ENCODE measurements at places on chromosomes 11 and 22. TPM values are rescaled to one million over a fixed set of nuclear protein-coding genes. Genes with fewer than 3 reads are reported as not detected.

DNA sequence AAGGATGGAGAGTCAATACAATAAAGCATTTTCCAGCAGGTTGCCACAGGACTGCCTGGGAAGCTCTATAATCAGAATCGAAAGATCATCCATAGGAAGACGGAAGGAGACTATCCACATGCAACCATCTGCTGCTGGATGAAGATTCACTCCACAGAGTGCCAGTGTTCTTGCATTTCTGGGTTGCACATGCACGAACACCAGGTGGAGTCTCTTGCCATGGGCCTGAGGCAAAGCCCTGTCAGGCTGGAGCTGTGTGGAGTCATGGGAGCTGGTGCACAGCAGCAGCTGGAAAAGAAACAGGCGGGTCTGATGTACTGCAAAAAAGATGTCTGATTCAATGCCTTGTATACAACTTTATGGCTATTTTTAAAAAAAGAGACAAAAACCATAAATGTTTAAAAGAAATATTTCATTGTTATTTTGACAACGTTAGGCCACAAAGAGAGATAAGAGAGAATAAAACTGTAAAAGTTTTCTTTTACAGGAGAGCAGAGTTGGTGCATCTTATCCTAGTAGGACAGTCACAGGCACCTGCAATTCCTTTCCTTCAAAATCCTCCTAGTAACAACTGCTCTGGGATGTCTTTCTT is 12.9 kb upstream of the FAT3 start:
- no peak for DNase-seq

GRCh38 chr11:1569251-1569780 is 2.8 kb downstream of the DUSP8 start:
- DNase-seq: no peak

The HTR3A gene
- total RNA-seq: not detected

The TRIM51 gene
- total RNA-seq: not detected

DNA sequence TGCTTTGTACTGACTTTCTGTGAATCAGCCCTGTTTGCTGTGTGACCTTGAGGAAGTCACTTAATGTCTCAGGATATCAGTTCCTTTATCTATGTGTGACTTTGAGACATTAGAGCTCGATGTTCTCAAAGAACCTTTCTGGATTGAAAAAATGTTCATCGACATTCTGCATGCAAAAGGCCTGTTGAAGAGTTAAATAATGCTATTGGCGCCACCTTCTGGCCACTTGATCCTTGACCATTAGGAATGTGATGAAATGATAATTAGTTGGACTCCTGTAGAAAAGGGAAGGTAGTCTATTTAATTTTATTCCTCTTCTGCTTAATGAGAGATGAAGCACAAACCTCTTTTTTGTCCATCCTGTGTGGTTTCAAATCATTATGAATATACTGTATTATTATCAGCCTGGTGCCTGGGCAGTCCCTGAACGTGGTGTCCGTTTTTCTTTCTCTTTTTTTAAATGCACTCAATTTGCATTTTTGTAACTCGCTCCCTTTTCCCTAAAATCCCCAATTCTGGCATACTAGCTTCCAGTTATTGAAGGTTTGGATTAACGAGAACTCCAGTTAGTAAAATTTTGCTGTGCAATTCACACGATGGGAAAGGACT is 20.7 kb downstream of the ELF5 start:
- peak; percentile 57 for DNase-seq

The C22orf42 gene
- not detected for total RNA-seq

- DNase-seq: peak; percentile 26
Measured at GRCh38 chr11:74672956-74673692, 58.1 kb downstream of the CHRDL2 start.

The HPX gene
- total RNA-seq: not detected

DNA sequence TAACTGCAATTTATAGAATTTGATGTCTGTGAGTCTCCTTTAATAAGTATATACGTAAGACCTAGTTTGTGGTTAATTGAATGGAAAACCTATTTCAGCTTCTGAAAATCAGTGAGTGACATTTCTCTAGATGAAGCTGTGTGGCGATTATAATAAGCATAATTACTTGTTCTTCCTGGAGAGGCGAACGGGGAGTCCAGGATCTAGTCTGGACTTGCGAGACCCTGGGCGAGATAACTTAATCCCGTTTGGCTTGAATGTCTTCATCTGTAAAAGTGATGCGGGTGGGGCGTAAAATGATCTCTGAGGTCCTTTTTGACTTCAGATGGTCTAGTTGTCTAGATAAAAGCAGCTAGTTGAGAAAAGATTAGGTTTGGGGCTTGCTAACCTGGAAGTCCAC is 1.1 kb downstream of the PRRG4 start:
- DNase-seq: no peak

- no peak for DNase-seq
Measured at GRCh38 chr11:107623183-107623582, 32.2 kb downstream of the ELMOD1 start.

DNA sequence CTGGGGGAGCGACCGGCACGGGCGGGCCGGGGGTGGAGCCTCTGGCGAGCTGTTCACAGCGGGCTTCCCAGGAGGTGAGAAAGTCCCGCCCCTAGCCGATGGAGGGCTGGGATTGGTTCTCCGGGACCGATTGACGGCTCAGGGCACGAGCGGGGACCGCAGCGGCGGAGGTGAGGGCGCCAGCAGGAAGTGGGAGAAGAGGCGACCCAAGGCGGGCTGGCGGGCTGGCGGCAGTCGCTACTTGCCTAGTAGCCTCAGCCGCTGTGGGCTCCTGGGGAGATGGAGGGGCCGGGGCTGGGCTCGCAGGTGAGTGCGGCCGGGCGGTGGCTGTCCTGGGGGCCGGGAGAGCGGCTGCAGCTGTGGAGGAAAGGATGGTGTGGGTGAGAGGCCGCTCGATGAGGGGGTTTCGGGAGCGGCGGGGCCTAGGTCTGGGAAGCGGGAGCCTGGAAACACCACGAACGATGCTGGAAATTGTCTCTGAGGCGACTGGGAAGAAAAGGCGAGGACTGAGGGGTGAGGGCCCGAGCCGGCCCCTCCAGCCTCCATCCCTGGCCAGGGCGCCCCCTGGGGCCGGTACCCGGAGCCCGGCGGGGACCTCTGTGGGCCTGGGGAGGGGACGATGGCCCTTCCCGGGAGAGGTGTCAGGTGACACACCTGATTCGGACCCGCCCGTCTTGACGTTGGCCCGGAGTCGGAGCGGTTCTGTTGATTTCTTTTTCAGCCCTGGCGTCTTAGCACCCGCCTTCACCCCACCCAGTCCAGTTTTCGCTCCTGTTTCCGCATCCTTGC is at the start of gene ZDHHC13:
ZDHHC13 (plus strand) TSS at position 198 of the 789 bp plus-strand sequence; CDS start at position 280, 82 bp downstream.
- DNase-seq: peak; percentile 97

DNA sequence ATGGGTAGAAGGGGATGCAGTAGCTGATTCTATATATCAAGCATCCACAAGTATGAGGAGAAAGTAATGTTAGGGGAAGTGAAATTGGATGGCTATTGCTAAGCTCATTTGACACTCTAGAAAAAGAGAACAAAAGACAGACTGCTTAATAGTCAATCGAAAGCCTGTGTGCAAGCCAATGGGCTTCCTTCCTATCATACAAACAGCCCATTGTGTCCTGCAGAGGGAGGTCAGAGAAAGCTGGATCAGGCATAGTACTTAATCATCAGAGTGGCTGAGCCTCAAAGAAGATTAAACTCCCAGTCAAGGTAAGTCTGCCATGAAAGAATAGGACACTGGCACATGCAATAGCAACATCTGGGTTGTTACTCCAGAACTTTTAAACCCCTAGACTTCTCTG is 50.9 kb upstream of the PGR start:
- DNase-seq: no peak

DNA sequence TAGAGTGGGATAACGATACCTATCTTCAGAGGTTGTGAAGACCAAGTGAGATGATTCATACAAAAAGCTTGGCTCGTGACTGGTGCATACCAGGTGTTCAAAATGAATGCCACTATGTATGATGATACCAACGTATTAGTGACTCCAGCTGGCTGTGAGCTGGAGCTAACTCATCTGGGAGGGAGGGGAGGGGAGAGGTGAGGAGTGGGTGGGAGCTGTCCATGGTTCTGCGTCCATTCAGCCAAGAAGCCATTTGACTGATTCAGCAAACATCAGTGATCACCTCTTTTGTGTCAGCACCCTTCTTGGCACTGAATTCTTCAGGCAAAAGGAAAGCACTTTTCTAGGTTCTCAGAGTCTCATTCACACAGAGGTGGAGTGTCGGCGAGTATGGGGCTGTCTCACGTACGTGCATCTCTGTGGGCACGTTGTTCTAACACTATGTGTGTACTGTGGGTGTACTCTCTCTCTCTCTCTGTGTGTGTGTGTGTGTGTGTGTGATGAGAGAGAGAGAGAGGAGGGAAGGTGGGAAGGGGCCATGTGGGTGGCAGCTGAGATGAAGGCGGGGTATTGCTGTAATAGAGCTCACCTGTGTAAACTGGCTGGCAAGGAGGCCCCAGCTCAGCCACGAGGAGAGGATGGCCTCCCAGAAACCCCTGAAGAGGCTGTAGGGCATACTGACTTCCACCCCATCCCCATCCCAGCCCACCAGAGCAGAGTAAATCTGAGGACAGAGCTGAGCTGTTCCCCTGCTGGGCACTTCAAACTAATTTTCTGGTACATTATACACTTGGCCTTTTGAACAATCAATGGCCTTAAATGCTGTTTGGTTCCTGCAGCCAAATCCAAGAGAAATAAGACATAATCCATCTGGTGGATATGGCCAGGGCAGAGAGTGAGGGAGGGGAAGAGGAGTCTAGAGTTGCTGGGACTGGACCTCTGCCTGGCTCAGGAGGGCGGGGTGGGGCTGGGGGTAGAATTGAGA is 96.1 kb upstream of the THY1 start:
- DNase-seq: no peak

GRCh38 chr11:130001461-130002351 is 929 bp downstream of the PRDM10 start:
- peak; percentile 53 for DNase-seq

GRCh38 chr11:92632495-92632894 is 337.0 kb upstream of the MTNR1B start:
- no peak for DNase-seq

DNA sequence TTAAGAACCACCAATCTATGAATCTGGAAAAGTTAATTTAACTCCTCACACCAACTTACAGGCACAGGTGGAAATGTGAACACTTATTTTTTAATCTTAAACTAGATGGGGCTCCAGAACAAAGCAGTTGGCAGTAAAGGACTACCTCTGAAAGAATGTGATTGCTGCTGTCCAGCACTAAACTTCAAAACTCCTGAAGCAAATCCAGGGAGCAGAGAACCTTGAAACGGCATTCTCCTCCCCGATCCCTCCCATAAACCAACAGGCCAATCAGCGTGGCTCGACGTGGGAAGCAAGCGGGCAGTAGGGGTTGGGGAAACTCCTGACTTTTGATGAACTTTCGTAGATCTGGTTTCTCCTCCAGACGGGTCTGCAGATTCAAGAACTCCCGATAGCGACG is 5.0 kb downstream of the SNX19 start:
- DNase-seq: no peak

The VWCE gene
- total RNA-seq: 3.8 TPM

The ZC3H7B gene
- total RNA-seq: 56.3 TPM

DNA sequence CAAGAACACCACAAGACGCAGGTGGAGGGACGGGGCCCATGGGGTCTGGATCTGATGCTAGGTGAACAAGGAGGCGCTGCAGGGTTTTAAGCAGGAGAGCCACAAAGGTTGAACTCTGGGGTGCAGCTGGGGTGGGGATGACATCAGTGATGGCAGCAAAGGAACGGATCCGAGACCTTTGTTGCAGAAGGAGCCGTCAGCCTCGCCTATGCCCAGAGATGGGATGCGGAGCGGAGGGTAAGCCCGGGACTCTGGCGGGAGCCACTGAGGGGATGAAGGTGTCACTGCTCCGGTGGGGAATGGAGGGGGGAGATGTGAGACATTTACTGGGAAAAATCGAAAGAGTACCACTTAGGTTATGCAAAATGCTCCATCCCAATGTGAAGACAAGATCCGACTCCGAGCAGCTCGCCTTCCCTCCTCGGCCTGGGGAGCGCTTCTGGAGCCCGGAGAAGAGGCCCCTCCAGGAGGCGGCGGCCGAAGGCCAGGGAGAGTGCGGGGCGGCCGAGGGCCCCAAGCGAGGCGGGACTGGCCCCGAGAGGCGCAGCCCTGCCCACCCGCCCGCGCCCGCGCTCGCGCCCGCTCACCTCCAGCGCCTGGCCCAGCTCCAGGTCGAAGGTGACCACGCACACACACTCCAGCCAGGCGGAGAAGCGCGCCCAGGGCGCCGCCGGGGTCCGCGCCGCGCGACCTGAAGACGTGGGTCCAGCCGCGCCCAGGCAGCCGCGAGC is 422 bp downstream of the DENND6B start:
- DNase-seq: no peak

DNA sequence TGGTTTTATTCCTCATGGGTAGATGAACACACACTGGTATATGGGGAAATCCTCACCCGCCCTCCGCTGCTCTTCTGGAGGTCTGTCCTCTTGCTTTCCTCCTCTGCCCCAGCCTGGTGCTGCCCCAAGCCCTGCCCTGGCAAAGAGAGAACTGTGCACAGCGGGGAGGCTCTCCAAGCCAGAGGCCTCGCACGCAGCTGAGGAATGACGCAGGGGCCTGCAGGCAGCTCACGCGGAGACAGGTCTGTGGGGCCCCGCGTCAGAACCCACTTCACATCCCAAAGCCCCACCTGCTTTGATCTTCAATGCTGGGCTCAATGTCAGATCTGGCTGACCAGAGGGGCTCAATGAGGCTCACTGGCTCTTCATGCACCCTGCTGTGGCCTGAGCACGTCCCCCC is 10.0 kb downstream of the GATD1 start:
- no peak for DNase-seq

DNA sequence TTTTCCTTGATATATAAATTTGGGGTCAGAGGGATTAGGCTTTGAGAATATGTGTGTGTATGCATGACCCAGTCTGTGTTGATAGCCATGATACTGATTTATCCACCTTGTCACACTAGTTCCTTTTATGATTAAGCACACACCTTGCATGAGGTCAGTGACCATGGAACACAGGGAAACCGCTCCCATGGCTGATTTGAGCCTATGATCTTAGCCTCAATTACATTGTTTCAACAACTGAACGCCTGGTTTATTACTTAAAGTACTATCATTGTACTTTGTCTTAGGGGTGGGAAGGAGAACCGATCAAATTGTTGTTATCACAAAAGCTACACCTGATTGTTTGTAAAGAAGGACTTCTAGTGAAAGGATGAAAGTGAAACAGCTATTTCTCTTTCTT is 70.7 kb downstream of the ARFGAP2 start:
- DNase-seq: no peak

DNA sequence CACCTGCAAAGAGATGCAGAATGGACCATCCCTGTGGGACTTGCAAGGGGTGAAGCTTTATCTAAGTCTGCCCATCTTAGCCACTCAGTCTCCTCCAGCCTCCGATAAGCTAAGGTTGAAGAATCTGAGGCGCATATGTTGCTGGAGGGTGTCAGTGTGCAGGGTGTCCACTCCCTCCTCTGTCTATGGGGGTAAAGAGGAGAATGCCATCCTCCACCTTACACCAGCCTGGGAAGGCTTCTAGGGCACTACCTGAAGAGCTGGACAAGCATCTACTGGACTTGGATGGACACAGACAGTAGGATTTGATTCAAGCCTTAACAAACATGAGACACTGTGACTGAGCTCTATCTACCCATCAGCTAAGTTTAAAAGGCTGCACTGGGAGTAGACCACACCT is 46.5 kb downstream of the TMEM123 start:
- DNase-seq: no peak

GRCh38 chr11:70805971-70806370 is 407.6 kb downstream of the CTTN start:
- DNase-seq: no peak

The PGAP2 gene
- total RNA-seq: 22.7 TPM
